ENCODE measurements at places on chromosomes 4 and X. TPM values are rescaled to one million over a fixed set of nuclear protein-coding genes. Genes with fewer than 3 reads are reported as not detected.

Gene CXCL8
- not detected for total RNA-seq

Gene UVSSA
- 8.9 TPM for total RNA-seq

Gene BEX1
- total RNA-seq: 0.48 TPM

Gene ZDHHC15
- total RNA-seq: 0.46 TPM

Measured in psoas muscle (tissue), 8 donors.